ENCODE measurements at places on chromosomes 5 and 9. TPM values are rescaled to one million over a fixed set of nuclear protein-coding genes. Genes with fewer than 3 reads are reported as not detected.

DNA sequence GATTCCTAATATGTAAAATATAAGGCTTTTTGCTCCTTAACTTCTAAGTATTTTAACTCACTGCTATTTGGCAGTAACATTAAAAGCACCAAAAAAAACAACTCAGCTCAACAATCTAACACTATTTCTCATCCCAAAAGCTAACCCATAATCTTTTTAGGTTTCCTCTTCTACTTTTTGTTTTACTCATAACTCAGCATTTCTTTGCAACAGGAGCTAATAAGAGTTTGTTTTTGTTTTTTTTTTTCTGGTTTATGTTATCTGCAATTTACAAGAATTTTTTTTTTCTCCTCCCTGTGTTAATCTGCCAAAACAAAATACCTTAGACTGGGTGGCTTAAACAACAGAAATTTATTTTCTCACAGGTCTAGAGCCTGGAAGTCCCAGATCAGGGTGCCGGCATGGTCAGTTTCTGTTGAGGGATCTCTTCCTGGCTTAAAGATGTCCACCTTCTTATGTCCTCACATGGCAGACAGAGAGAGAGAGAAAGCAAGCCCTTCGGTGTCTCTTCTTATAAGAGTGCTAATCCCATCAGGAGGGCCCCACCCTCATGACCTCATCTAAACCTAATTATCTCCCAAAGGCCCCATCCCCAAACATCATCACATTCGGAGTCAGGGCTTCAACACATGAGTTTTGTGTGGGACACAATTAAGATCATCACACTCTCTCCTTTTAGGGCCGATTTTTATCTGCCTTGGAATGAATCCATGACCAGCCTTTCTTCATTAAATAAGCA, 31.2 kb downstream of the ARL15 start:
- H3K4me1 ChIP-seq: no peaks in the 10 kb centered on the region
- no peak overlapping the region for H3K4me3 ChIP-seq
- H3K27me3 ChIP-seq: no peaks in the 10 kb centered on the region
- no peaks in the 10 kb centered on the region for H3K36me3 ChIP-seq
- DNase-seq: no peak

- no peak overlapping the region for H3K27ac ChIP-seq
- no peaks in the 10 kb centered on the region for H3K4me1 ChIP-seq
- no peak overlapping the region for H3K4me3 ChIP-seq
- no peaks in the 10 kb centered on the region for H3K36me3 ChIP-seq
- no peak for DNase-seq
These were observed 453.5 kb downstream of the GADD45G start for GRCh38 chr9:90058182-90058763.

DNA sequence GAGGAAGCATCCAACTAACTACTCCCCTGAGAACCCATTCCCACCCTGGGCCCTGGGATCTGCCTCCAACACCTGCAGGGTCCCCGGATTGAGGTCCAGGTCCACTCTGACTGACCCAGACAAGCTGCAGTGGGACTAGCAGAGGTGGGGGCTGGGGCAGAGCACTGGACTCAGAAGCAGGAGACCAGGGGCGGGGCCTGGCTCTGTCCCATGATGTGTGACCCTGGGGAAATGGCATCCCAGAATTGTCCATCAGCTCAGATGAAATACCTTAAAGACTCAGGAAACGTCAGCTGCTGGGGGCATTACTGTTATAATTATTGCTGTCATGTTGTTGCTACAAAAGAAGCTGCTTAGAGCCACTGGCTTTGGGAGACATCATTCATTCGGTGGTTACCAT, 202.4 kb downstream of the C9orf50 start:
- no peak for DNase-seq
- H3K27me3 ChIP-seq: no peaks in the 10 kb centered on the region
- no peak overlapping the region for H3K27ac ChIP-seq
- no peaks in the 10 kb centered on the region for H3K4me1 ChIP-seq
- H3K36me3 ChIP-seq: no peaks in the 10 kb centered on the region
- no peak overlapping the region for H3K4me3 ChIP-seq

DNA sequence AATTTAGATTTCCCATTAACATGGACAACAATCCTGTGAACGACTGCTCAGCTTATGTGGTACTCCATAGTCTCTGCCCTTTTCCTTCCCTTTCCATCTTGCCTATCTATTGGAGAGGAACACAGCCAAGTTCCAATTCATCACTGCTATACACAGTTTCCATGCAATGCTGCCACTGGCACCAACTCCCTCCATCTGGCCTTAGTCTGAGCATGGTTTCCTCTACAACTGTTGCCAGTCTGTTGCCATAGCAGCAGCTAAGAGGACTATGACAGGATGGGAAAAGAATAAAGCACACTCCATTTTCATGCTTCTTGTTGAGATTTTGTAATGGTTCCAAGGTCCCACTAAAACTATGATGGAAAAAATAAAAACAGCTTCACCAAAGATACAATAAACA, 189.0 kb downstream of the HCN1 start:
- no peaks in the 10 kb centered on the region for H3K36me3 ChIP-seq
- no peak overlapping the region for H3K27ac ChIP-seq

DNA sequence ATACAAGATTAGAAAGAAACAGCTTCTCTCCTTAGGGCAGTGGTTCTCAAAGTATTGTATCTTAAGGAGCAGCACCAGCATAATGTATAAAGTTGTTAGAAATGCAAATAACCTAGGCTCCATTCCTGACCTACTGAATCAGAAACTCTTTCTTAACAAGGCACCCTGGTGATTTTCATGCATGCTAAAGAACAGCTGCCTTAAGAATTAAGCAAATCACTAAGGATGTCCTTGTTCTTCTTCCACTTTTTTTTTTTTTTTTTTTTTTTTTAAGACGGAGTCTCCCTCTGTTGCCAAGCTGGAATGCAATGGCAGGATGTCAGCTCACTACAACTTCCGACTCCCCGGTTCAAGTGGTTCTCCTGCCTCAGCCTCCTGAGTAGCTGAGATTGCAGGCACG, 1095.2 kb upstream of the EDIL3 start:
- DNase-seq: no peak
- no peak overlapping the region for H3K27ac ChIP-seq
- H3K27me3 ChIP-seq: no peaks in the 10 kb centered on the region

- no peak overlapping the region for H3K27ac ChIP-seq
- no peaks in the 10 kb centered on the region for H3K27me3 ChIP-seq
- H3K4me1 ChIP-seq: no peaks in the 10 kb centered on the region
- H3K4me3 ChIP-seq: no peak overlapping the region
- peak; percentile 37 for DNase-seq
These were observed 99.4 kb downstream of the C5orf15 start for GRCh38 chr5:133868946-133869518.

- no peak overlapping the region for H3K27ac ChIP-seq
- no peak overlapping the region for H3K4me3 ChIP-seq
- H3K36me3 ChIP-seq: no peaks in the 10 kb centered on the region
- H3K4me1 ChIP-seq: no peaks in the 10 kb centered on the region
These were observed 13.9 kb downstream of the GRXCR2 start for GRCh38 chr5:145858959-145859358.

- no peak for DNase-seq
- no peaks in the 10 kb centered on the region for H3K4me1 ChIP-seq
- no peaks in the 10 kb centered on the region for H3K36me3 ChIP-seq
- no peak overlapping the region for H3K27ac ChIP-seq
These were observed 140.5 kb downstream of the MUSK start for GRCh38 chr9:110809038-110809595.

DNA sequence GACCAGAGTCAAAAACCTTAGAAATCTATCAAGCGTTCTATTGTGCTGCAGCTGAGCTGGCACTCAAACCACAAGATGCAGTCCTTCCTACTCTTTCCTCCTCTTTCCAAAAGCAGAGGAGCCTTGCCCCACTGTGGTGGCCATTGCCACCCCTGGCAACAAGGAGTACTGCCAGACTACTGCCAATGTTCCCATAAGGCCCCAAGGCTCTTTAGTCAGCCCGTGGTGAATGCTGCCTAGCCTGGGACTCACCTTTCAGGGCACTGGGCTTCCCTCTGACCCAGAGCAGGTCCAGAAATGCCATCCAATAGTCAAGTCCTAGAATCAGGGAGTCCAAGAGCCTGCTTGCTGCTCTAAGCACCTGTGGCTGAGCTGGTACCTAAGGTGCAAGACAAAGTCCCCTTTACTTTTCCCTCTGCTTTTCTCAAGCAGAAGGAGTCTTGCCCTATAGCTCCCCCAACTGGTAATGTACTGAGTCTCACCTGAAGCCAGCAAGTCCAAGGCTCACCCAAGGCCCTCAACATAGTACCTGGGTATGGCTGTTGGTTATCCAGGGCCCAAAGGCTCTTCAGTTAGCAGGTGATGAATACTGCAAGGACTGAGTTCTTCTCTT, 219.4 kb downstream of the ATPSCKMT start:
- H3K4me3 ChIP-seq: no peak overlapping the region
- H3K4me1 ChIP-seq: no peaks in the 10 kb centered on the region
- no peak overlapping the region for H3K27ac ChIP-seq
- H3K27me3 ChIP-seq: no peaks in the 10 kb centered on the region
- no peaks in the 10 kb centered on the region for H3K36me3 ChIP-seq

DNA sequence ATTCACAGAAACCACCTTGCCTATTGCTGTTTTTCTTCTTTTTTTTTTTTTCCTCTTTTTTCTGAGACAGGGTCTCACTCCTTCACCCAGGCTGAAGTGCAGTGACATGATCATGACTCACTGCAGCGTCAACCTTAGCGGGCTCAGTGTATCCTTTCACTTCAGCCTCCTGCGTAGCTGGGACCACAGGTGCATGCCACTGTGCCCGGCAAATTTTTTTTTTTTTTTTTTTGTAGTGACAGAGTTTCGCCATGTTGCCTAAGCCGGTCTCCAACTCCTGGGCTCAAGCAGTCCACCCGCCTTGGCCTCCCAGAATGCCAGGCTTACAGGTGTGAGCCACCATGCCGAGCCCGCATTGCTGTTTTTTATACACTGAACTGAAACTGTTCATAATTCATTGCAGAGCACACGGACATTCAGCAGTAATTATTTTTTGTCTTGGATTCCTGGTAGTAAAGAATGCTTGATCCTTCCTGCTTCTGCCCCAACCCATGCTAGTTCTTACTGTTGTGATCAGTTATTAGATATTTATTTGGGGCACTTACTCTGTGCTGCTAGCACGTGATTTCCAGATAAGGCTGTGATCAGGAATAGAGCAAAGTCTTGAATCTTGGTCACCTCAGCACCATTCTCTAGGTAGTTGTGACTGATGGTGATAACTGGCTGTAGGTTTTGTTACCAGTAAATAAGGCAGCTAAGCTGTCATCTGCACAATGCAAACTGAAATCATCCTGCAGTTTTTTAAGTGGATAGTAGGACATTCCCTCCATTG, 14.0 kb downstream of the MAP3K1 start:
- H3K27ac ChIP-seq: no peak overlapping the region
- H3K27me3 ChIP-seq: no peaks in the 10 kb centered on the region
- DNase-seq: no peak
- H3K4me1 ChIP-seq: peaks cover 3% of the 10 kb centered on the region
- no peaks in the 10 kb centered on the region for H3K36me3 ChIP-seq

- H3K27ac ChIP-seq: no peak overlapping the region
- no peak for DNase-seq
- H3K36me3 ChIP-seq: no peaks in the 10 kb centered on the region
- H3K4me3 ChIP-seq: no peak overlapping the region
These were observed 16.8 kb downstream of the TNFSF15 start for GRCh38 chr9:114789006-114789405.

DNA sequence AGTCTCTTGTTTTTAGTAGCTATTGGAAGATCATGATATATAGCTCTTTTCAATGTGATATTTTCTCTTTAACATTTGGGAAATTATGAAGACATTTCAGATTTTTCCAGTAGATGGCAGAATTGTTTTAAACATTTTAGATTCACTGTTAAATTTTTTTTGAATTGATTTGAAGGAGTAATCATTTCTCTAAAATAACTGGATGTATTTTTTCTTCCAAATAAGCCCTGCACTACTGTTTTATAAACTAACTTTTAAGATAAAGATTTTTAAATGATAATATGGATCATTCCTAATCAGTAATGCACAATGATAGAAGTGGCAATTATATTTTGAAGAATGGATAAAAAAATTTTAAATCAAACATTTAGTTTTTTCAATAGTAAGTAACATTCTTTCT, 14.2 kb downstream of the NDUFAF2 start:
- DNase-seq: no peak
- no peaks in the 10 kb centered on the region for H3K4me1 ChIP-seq
- no peak overlapping the region for H3K4me3 ChIP-seq
- no peak overlapping the region for H3K27ac ChIP-seq

The ERMP1 gene
- 8.2 TPM for total RNA-seq

The NUTM2F gene
- total RNA-seq: not detected

The SPINK6 gene
- total RNA-seq: not detected

The ADRA1B gene
- total RNA-seq: under 0.01 TPM

DNA sequence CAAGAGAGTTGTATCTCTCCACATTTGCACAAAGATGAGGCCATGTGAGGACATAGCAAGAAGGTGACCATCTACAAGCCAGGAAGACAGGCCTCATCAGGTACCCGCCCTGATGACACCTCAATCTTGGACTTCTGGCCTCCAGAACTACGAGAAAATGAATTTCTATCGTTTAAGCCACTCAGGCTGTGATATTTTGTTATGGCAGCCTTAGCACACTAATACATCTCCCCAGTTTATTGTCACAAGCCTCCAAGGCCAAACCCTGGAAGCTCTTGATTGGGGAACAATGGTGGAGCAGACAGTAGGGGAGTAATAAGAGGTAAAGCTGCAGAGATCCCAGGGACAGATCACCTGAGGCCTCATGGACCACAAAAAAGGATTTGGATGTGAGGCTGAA, 7.7 kb upstream of the P4HA2 start:
- no peaks in the 10 kb centered on the region for H3K27me3 ChIP-seq
- DNase-seq: no peak
- H3K27ac ChIP-seq: no peak overlapping the region
- H3K4me3 ChIP-seq: no peak overlapping the region
- no peaks in the 10 kb centered on the region for H3K36me3 ChIP-seq

GRCh38 chr5:179379321-179379890, 34.1 kb upstream of the ADAMTS2 start:
- no peaks in the 10 kb centered on the region for H3K27me3 ChIP-seq

- H3K4me3 ChIP-seq: no peak overlapping the region
- no peaks in the 10 kb centered on the region for H3K27me3 ChIP-seq
- no peaks in the 10 kb centered on the region for H3K4me1 ChIP-seq
These were observed 4.6 kb upstream of the UGCG start for GRCh38 chr9:111891910-111892499.

The TPD52L3 gene
- total RNA-seq: not detected

GRCh38 chr5:2303431-2304100, 420.8 kb upstream of the IRX4 start:
- H3K27me3 ChIP-seq: no peaks in the 10 kb centered on the region
- H3K36me3 ChIP-seq: no peaks in the 10 kb centered on the region

The FGF10 gene
- 5.9 TPM for total RNA-seq

The CDX1 gene
- 0.34 TPM for total RNA-seq

DNA sequence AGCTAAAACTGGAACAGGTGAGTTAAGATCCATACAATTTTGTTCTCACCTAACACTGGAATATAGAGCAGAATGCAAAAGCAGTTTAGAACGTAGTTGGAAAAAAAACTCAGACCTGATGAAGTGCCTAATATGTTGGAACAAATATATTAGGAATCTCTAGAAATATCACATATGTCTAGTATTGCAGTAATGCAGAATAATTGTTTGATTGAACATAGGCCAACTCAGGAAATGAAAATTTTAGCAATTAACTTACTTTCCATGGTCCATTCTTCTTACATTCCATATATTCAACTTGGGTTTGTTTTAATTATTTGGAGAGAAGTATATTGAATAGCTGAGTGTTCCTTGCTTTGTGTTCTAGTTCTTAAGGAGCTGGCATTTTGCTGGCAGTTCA, 111.8 kb upstream of the ADAMTSL1 start:
- H3K4me1 ChIP-seq: no peaks in the 10 kb centered on the region
- DNase-seq: no peak
- no peaks in the 10 kb centered on the region for H3K27me3 ChIP-seq
- H3K4me3 ChIP-seq: no peak overlapping the region
